ENCODE measurements at places on chromosomes 12 and 14.

- peak; percentile 81 for DNase-seq
Observed at GRCh38 chr14:51424561-51425251, 184.7 kb downstream of the TMX1 start.

GRCh38 chr14:93970585-93970964, 5.8 kb downstream of the ASB2 start:
- DNase-seq = no peak

DNA sequence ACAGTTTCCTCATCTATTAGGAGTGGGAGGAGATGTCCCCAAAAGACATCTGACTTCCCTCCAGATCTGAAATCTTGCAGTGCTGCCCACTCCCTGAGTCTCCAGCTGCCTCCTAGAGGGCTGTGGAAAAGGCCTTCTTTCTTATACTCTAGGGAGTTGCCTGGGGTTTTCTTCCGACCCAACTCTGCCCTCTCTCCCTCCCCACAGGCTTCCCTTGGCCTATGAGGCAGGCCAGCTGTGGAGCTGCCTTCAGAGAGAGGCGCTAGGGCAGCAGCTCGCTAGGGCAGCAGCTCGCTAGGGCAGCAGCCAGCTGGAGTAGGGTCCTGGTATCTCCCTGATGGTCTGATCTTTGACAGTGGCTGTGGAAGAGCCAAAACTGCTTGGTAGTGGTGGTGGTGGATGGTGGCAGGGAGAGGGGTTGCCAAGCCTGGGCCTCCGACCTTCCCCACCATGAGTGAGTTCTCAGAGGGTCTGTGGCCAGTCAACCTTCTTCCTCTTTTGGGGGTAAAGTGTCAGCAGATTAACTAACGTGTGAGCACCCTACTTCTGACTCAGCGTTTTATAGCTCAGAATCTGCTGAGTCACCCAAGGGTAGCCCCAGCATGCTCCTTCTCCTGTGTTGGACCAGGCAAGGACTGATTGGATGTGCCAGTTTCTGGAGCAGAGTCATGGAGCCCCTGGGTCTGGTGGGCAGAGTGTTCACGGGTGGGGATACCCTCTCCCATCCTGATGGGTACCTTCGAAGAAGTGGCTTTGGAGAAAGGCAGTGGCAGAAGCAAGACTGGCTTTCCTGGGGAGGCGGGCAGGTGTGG, 2.3 kb downstream of the SLC48A1 start:
- DNase-seq = no peak

DNA sequence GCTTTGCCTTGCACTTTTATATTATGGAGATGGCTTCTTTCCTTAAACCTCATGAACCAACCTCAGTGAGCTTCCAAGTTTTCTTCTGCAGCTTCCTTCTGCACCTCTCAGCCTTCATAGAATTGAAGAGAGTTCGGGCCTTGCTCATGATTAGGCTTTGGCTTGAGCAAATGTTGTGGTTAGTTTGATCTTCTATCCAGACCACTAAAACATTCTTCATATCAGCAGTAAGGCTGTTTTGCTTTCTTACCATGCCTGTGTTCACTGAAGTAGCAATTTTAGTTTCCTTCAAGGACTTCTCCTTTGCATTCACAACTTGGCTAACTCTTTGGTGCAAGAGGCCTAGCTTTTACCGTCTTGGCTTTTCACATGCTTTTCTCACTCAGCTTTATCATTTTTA, 125.4 kb downstream of the SNAPC1 start:
- no peak for DNase-seq

GRCh38 chr12:19387161-19387560, 52.1 kb upstream of the AEBP2 start:
- DNase-seq = no peak

DNA sequence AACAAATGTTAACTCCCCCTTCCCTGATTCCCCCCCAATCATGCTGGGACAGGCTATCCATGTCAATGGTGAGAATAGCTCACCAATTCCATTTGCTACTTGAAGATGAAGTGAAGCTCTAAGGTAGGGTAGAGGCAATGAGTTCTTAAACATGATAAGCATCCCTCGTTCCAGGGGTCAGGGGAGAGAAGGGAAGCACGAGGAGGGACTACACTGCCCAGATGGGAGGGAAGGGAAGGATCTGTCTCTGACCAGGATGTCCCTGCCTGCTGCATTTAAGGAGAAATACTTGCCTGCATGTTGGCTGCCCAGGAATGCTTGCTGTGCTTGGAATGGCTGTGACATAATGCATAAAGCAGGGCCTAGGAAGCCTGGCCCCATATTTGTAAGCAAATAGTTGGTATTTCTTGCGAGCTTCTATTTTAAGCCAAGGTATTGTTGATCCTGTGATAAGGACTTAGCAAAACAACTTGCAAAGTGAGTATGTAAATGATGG, 155.1 kb downstream of the CEP83 start:
- peak; percentile 89 for DNase-seq

- DNase-seq = peak; percentile 99
Observed at GRCh38 chr12:124518051-124518932, 49.1 kb downstream of the NCOR2 start.

- DNase-seq = no peak
Observed at GRCh38 chr12:131065801-131066200, 112.1 kb downstream of the ADGRD1 start.

DNA sequence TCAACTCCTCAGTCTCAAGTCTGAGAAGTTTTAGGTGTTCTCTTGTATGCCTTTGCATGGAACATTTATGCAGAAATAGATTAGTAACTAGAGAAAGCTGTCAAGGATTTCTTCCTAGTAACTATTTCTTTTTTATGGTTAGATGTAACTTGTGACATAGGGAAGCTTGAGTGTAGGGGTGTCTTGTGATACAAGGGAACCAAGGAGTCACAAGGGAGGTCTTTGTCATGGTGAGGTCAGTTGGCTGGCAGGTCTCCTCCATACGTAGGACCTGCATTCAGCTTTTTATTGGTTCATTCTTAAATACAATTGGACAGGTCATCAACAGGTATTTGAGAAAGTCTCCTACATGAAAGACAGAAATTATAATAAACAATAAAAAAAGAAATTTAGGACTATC, 394.0 kb upstream of the CCDC196 start:
- no peak for DNase-seq

- DNase-seq = no peak
Observed at GRCh38 chr14:23043754-23044153, 1.7 kb downstream of the PSMB11 start.

- DNase-seq = no peak
Observed at GRCh38 chr14:77238356-77238755, 32.6 kb downstream of the NGB start.

DNA sequence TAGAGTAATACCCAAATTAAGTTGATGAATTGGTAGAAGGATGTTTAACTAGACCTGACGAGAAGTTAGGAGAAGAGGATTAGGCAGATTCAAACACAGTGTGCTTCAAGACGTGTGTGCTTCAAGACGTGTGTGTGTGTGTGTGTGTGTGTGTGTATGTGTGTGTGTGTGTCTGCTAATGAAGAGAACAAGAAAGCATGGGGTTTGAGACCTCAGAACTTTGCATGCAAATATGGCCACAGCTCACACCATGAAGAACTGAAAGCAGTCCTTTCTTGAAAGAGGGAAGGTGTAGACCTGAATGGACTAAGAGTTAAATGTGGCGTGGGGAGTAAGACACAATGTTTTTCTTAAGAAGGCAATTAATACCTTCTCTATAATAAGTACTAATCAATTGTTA, 32.5 kb upstream of the SSPN start:
- DNase-seq = no peak

GRCh38 chr12:75327642-75328041, 2.5 kb downstream of the CAPS2 start:
- DNase-seq = no peak

DNA sequence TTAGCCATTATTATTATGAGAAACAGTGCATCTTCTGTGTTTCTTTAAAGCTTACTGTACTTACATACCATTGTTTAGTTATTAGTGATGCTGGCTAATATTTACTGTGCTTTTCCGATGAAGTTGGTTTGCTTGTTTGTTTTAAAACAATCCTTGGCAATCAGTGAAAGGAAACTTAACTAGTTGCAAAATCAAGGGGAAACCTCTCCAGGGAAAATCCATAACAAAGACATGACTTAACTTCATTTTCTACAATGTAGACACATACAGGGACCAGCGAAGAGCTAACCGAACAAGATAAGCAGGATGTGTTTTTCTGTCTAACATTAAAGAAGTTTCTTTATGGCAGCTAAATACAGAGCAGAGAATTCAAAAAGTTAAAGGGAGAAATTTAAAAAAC, 102.5 kb upstream of the PARP11 start:
- DNase-seq = no peak

DNA sequence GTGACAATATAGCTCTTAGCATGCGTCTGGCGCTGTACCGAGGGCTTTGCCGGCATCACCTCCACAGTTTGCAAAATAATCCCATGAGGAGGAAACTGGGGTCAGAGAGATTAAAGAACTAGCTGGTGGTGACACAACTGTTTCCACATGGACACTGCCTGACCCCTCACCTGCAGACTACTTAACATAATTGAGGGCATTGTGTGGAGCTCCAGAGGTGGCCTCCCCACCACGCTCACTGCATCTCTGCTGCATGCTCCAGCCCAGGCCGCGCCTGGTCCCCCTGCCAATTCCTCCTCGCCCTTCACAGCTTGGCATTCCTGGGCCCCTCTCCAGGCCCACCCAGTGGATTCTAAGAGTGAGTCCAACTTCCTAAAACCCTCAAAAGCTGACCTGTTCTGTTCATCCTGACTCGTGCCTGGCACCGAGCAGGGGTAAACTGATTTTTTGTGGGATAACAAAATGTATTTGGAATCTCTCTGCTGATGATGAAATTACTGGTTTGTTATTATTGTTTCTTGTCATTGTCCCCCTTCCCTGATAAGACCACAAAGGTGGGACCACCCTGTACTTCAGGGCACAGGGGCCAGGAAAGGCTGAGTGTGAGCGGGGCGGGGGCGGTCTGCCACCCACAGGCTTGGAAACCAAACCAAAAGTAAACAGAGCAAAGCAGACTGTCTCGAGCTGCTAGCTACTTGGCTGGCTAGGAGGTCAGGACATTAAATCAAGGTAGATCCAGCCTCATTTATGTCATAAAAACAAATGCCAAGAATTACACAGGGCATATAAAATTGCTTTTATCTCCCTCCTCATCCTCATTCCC, 40.6 kb downstream of the CHGA start:
- DNase-seq = no peak

DNA sequence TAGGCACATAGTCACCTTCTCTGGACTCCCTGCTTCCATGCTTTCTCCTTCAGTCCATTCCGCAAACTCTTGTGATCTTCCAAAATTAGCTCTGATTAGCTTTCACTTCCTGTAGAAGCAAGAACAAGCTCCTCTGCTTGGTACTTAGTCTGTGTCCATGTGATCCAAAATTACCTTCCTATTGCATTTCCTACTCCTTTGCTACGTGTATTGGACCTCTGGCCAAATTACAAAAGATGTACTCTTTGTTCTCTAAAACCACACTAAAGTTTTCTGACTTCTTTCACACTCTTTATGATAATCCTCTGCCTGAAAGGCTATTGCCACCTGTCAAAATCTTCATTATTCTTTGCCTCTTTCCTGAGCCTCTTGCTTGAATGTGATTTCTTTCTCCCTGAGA, 786 bp upstream of the TSFM start:
- no peak for DNase-seq

GRCh38 chr12:22635812-22636211, 10.8 kb downstream of the ETNK1 start:
- no peak for DNase-seq

DNA sequence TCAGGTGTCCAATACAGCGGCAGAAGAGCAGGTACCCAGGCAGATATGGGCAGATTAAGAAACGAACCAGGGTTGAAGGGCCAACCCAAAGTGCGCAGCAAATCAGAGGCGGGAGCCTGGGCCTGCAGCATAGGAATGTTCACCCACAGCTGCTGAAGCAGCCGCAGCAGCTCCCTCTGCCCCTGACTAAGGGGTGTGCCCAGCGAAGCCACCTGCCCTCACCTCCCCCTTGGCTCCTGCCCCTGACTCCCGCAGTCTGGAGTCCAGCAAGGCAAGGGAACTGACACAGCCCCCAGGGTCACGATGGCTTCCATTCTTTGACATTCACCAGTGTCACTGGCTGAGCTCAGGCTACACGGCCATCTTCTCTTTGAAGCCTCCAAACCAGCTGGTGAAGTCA, 27.3 kb upstream of the ZFP36L1 start:
- DNase-seq = no peak

- DNase-seq = no peak
Observed at GRCh38 chr12:126342866-126343265, 1277.6 kb downstream of the AACS start.

- DNase-seq = no peak
Observed at GRCh38 chr14:83638748-83639504, 1891.0 kb upstream of the FLRT2 start.

GRCh38 chr14:75520852-75521251, 1.4 kb upstream of the BATF start:
- DNase-seq = no peak

DNA sequence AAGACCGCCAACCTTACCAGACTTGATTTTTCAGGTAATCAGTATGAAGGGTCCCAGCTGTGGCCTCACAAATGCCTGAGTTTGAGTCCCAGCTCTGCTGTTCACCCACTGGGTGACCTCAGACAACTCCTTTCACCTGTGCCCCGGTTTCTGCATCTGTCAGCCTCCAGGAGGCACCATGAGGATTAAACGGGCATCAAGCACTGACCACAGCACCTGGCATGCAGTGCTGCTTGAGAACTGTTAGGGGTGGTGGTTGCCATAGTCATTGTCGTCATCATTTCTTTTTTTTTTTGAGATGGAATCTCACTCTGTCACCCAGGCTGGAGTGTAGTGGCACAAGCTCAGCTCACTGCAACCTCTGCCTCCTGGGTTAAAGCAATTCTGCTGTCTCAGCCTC, 57.9 kb downstream of the PHETA1 start:
- DNase-seq = no peak

GRCh38 chr14:81682701-81683100, 149.0 kb upstream of the SEL1L start:
- DNase-seq = no peak

- peak; percentile 43 for DNase-seq
Observed at GRCh38 chr12:44053549-44054127, 217.8 kb downstream of the TMEM117 start.

- peak; percentile 90 for DNase-seq
Observed at GRCh38 chr12:106139422-106140171, 843 bp upstream of the NUAK1 start.

- DNase-seq = no peak
Observed at GRCh38 chr12:104565606-104566243, 109.0 kb downstream of the CHST11 start.

- no peak for DNase-seq
Observed at GRCh38 chr12:93852173-93852591, 175.0 kb downstream of the CRADD start.

- DNase-seq = no peak
Observed at GRCh38 chr12:120247183-120247582, 18.3 kb downstream of the PXN start.

GRCh38 chr12:16359512-16360491, 12.4 kb downstream of the MGST1 start:
- DNase-seq = peak; percentile 47

Measured in fibroblast of skin of back (primary cell).